ENCODE measurements at places on chromosomes 12 and 14.

DNA sequence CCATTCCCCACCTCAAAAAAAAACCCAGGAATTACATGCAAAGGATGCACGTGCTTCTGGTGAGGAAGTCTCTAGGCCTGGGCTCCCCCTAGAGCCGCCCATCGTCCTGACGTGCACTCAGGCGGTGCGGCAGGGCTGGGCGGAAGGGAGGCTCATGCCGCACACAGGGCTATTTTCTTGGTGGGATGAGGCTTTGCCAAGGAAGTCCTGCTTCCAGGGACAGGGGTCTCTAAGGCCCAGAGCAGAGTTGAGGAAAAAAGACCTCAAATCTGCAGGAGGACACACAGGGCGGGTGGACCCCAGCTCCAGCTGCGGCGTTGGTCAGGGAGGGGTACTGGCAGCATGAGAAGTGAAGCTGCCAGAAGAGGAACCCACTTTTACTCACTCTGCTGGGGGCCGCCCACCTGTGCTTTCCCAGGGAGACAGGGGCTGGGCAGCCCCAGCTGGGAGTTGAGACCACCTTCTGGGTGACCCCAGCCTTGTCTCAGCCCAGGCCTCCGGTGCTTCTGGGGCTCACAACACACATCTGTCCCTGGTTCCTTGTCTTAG is 4.2 kb downstream of the RHOF start:
- DNase-seq = no peak

- DNase-seq = no peak
These were observed 220.8 kb downstream of the CHST11 start for GRCh38 chr12:104677441-104678089.

- DNase-seq = no peak
These were observed 64.9 kb upstream of the BBS10 start for GRCh38 chr12:76413121-76413520.

- DNase-seq = no peak
These were observed 29.5 kb downstream of the DDX51 start for GRCh38 chr12:132114667-132115066.

DNA sequence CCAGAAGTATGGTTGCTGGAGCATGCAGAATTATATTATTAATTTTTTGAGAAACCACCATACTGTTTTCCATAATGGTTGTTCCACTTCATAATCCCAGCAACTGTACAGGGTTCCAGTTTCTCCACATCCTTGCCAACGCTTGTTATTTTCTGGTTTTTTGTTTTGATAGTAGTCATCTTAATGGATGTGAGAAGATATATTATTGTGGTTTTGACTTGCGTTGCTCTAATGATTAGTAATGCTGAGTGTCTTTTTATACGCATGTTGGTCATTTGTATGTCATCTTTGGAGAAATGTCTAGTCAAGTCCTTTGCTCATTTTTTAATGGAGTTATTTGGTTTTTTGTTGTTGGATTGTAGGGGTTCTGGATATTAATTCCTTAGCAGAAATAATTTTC is 58.1 kb downstream of the DAAM1 start:
- DNase-seq = no peak

DNA sequence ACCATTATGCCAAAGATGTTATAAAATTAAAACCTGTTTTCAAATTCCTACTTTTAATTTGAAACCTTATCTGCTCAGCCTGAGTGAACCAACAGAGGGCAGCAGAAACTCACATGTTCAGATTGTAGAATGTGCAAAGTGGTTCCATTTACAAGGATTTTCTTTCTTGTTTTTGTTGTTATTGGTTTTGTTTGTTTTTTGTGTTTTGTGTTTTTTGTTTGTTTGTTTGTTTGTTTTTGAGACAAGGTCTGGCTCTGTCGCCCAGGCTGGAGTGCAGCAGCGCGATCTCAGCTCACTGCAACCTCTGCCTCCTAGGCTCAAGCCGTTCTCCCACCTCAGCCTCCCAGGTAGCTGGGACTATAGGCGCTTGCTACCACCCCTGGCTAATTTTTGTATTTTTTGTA is 22.8 kb upstream of the GARIN2 start:
- DNase-seq = no peak

- no peak for DNase-seq
These were observed at the start of gene PLD4 for GRCh38 chr14:104924421-104925213. Gene PLD4, plus strand, starts transcription at chr14:104924879. Its CDS starts 2,262 bp downstream, at chr14:104927141.

DNA sequence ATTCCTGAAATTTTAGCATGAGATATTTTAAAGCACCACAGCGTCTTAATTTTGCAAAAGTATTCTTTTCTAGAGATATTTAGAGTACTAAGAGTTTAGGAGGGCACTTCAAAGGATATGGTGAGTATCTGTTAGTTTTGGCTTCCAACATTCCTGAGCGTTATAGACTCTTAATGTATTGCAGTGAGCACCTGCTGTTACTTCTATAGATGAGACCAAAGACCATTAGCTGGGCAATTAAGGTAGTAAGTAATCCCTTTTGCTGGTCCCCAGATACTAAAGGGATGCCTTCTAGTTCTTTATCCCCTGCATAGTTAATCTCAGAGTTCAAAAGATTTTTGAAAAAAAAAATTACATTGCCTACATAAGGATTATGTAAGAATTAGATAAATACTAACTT is 975.6 kb downstream of the GALC start:
- no peak for DNase-seq

DNA sequence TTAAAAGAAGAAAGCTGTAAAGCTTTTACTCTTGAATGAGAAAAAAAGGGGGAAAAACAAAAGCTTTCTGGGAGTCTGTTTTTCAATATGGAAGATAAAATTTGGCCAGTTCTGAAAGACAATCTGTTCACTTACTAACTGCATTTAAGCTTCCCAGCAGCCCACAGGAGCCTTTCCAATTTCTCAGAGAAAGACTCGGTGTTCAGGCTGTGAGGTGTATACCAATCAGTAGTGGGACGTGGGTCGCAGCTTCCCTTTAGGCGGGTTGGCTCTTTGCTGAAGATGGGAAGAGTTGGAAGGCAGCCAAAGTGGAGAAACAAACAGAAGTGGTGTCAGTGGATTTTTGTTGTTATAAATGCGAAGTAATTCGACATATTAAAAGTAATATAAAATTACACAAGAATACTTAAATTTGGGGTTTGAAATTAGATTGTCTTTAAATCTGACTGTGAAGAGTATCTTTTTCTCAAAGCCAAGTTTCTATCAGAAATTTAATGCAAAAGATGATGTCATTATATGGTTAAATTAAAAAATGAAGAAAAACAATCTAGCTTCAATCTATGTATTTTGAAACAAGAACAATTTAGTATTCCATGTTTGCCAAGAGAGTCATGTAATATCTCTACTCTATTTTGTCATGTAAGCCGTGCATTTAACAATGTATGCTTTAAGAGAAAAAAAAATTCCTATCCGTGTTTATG is 590.2 kb upstream of the ATXN7L3B start:
- DNase-seq = no peak

- DNase-seq = no peak
These were observed 851 bp downstream of the HSP90B1 start for GRCh38 chr12:103930787-103931735.

DNA sequence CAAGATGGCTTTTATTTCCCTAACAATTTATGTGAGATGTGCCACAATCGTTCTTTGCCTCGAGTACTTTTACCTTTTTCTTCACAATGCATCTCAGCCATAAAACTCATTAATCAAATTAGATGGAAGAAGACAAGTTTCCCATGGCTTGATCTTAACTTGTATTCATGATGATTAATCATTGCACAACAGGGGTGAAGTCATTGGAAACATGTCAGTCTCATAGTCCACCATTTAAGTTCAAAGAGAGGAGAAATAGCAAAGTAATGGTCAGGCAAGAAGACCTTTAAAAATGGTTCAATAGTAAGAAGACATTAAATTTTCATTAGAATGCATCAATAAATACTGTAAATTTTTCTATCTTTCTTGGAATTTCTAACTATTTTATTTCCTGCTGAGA is 136.3 kb downstream of the FOXG1 start:
- DNase-seq = no peak

GRCh38 chr12:23684121-23684520 is 265.3 kb downstream of the SOX5 start:
- DNase-seq = no peak

- no peak for DNase-seq
These were observed 1.2 kb downstream of the TTC7B start for GRCh38 chr14:90814806-90815571.

- DNase-seq = no peak
These were observed 706 bp upstream of the DIO2 start for GRCh38 chr14:80212023-80212397.
